ENCODE measurements at places on chromosomes 6 and 20. TPM values are rescaled to one million over a fixed set of nuclear protein-coding genes. Genes with fewer than 3 reads are reported as not detected.

KATNA1 gene
- total RNA-seq: 20.6 TPM

DNA sequence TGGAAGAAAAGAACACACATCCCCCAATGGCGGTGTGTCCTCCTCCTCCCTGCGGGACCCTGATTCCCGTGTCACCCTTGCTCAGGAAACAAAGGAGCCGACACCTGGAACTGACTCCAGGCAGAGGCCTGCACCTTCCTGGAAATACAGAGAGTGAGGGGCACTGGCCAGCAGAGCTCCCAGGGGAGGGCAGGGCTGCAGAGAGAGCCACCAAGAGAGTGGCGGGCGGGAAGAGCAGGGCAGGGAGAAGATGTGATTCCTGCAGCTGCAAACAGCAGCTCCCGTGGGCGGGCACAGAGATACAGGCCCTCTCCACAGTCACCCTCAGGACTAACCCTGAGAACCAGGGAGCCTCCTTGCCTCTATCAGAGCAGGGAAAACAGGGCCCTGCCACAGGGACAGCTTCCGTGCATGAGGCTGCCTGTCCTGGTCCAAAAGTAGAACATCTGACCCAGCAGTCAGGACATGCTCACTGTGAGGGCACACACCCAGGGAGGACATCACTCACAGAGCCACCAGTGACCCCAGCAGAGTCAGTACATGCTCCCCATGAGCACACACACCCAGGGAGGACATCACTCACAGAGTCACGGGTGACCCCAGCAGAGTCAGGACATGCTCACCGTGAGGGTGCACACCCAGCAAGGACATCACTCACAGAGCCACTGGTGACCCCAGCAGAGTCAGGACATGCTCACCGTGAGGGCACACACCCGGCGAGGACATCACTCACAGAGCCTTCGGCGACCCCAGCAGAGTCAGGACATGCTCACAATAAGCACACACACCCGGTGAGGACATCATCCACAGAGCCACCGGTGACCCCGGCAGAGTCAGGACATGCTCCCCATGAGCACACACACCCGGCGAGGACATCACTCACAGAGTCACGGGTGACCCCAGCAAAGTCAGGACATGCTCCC is 193.1 kb downstream of the DLL1 start:
- no peak for DNase-seq

- peak; percentile 59 for DNase-seq
These were observed 86.4 kb downstream of the ADGRG6 start for GRCh38 chr6:142387997-142388815.

GRCh38 chr6:149264629-149265028 is 52.9 kb upstream of the TAB2 start:
- no peak for DNase-seq

GRCh38 chr20:38072898-38073297 is 39.4 kb downstream of the RPRD1B start:
- no peak for DNase-seq

DNA sequence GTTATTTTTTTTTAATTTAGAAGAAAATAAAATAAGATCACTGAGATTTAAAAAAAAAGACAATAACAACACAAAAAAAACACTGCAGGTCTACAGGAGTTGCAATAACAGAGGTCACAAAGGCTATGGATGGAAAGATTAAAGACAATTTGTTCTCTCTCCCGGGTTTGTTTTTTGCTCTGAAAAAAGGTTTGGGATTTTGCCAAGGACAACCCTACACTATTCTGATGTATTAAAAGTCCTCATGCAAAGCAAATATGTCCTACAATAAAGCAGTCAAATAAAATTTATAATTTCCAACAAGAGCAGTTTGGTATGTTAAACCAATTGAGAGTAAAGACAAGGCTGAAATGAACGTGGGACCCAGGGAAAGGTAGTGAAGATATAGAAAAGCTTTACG is 55.6 kb downstream of the PTPRK start:
- peak; percentile 28 for DNase-seq

GRCh38 chr20:25273046-25273445 is 25.2 kb downstream of the PYGB start:
- DNase-seq: no peak

Measured in LHCN-M2 (cell line).